ENCODE measurements at places on chromosomes 5 and 9.
A peak's percentile ranks its signal among the peaks of the same experiment; 100 is the strongest.

DNA sequence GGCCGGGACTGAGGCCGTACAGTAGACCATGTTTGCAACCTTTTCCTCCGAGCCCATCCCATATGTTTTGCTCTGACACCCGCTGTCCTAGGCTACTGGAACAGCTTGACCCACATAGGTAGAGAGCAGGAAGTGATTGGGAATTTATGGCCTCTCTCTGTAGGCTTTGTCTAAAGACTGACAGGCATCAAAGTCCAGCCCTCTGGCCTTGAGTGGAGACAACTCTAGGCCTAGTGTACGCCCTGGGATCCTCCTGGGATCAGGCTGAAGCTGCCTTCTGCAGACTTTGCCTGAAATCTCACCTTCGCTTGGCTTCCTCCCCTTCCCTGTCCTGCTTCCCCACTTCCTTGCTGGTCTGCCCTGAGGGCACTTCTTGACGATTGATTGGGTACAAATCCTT, 13.6 kb upstream of the AKNA start:
- no peak for DNase-seq

GRCh38 chr9:37032713-37033112, 1.4 kb downstream of the PAX5 start:
- no peak for DNase-seq

GRCh38 chr9:7907551-7908337, 108.2 kb upstream of the DMAC1 start:
- DNase-seq: peak; percentile 53

GRCh38 chr9:112699230-112699629, 18.7 kb downstream of the INIP start:
- no peak for DNase-seq

GRCh38 chr9:28668158-28668557, 1094.9 kb upstream of the C9orf72 start:
- no peak for DNase-seq

GRCh38 chr9:95336281-95336680, 18.8 kb upstream of the FANCC start:
- DNase-seq: no peak

DNA sequence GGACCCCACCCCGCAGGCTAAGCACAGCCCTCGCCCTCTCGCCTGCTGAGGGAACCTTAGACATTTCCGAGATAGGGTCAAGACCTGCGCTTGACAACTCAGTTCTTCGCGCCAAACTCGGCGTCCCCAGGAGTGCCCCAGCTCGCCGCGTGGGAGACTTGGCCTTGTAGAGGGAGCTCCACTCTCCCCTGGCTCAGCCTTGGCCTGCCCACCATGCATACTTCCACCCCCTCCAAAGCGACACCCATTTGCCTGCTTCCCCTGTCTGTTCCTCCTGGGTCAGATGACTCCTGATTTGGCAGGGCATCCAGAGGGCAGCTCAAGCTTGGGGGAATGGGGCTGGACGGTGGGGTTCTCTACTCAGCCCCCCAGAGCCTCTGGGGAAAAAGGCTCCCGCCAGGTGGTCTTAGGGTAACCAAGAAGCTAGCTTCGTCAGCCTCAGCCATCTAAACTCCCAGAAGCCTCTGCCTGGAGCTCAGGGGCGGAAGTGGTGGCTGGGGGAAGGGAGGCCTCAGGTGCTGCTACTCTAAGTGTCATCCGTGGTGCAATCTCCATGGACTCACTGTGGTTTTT, 560 bp downstream of the DOCK2 start:
- DNase-seq: no peak

DNA sequence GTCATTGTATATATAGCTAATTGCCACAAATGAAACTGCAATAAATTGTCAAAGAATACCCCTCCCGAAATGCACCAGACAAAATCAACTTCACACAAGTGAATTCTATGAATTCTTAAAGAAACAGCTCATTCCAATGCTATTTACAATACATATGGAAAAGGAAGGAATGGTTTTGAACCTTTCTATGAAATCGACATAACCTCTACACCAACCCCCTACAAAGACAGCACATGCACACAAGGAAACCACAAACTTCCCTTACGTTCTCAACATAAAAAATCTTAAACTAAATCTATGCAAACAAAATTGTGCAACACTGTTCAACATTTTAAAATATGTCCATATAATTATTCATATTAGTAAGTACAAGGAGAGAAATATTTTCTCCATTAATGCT, 39.2 kb downstream of the MARCHF11 start:
- DNase-seq: no peak

GRCh38 chr9:109981091-109981490, 201.1 kb downstream of the PALM2AKAP2 start:
- DNase-seq: no peak

DNA sequence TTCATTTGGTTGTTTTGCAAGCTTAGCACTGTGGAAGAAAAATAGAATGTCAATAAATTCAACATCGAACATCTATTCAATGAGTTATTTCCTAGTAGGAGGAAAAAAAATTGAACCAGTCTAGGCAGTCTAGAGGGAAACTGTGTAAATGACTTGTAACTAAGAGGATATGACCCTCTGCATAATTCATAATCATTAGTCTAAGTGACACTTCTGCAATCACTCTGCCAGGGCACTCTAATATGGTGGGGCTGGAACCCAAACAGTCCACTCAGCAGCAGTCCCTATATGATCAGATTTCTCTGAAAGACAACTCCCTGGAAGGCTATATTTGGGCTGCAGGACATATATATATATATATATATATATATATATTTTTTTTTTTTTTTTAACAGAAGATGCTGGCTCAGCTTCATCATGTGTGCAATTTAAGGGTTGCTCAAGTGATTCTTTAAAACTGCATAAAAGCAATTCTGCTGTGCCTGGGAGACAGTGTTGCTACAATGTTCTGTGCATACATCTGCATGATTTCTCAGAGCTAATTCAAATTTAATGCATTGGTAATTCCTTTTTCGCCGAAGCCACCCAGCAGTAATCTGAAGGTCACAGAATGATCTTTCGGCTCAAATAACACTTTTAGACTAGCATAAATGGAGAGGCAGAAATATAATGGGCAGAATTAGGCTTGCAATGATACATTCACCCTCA, 482.1 kb upstream of the ZNF608 start:
- no peak for DNase-seq

GRCh38 chr5:58773744-58774441, 191.0 kb downstream of the RAB3C start:
- peak; percentile 39 for DNase-seq

DNA sequence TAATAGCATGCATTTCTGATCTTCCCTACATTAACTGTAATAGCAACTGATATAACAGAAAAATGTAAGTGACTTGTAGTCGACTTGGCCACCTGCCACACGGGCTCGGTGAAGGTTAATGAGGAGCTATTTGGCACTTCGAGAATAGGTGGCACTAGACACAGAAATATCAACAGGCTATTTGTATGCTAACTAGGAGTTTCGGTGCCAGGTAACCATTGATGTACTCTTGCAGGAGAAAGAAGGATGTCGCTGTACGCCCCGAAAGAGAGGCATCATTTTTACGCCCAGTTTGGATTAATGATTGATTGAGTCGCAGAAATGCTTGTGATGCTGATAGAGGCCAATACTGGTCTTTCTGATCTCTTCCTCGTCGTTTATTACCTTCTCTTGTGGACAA, 516 bp upstream of the DMRT2 start:
- no peak for DNase-seq

- no peak for DNase-seq
These were observed 89.6 kb upstream of the CACNA1B start for GRCh38 chr9:137787786-137788505.

DNA sequence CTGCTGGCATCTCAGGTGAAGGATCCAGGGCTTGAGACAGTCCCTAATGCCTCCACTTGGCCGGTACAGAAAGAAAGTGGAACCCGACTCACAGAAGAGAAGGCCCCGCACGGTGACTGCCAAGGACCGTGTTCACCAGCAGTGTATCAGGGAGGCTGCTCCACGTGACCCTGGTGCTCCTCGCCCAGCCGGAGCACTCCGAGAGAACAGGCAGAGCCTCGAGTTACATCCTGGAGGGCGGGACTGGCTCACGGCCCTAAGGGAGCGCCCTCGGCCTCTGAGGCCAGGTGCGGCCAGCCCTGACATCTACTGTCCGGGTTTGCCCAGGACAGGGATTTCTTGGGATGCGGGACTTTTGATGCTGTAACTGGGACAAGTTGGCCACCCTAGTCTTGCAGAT, 104.0 kb upstream of the SARDH start:
- no peak for DNase-seq

- no peak for DNase-seq
These were observed 276.1 kb downstream of the TAF11L14 start for GRCh38 chr5:17910318-17910717.

DNA sequence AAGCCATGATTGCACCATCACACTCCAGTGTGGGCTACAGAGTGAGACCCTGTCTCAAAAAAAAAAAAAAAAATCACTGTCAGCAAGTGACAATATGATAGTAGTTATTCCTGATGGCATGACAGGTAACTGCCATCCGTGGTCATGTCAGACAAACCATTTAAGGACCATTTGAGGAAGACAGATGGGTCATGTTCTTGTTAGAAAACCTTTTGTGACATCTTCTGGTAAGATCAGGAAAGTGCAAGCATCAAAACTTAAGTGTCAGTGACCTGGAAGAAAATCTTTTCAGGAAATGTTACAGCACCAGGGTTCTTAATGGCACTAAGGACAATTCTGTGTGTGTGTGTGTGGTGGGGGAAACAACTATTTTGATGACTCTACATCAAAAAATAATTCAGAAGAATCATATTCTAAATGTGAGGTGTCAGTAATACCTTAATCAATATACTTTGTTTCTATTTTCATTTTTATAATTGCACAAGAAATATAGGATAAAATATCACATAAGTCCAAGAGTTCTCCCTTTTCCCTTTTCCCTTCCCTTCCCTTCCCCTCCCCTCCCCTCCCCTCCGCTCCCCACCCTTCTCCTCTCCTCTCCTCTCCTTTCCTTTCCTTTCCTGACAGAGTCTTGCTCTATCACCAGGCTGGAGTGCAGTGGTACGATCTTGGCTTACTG, 17.8 kb downstream of the SLC38A9 start:
- peak; percentile 42 for DNase-seq

- no peak for DNase-seq
These were observed 27.0 kb downstream of the CCNJL start for GRCh38 chr5:160285316-160285715.

GRCh38 chr5:143004361-143005145, 234.4 kb downstream of the ARHGAP26 start:
- DNase-seq: no peak

GRCh38 chr9:23830476-23830805, 4.4 kb upstream of the ELAVL2 start:
- no peak for DNase-seq

- no peak for DNase-seq
These were observed 493.7 kb downstream of the ENC1 start for GRCh38 chr5:74146796-74147195.

- no peak for DNase-seq
These were observed at the start of gene MCTP1 for GRCh38 chr5:95284572-95285408. Gene MCTP1 (minus strand): TSS chr5:95285094.

DNA sequence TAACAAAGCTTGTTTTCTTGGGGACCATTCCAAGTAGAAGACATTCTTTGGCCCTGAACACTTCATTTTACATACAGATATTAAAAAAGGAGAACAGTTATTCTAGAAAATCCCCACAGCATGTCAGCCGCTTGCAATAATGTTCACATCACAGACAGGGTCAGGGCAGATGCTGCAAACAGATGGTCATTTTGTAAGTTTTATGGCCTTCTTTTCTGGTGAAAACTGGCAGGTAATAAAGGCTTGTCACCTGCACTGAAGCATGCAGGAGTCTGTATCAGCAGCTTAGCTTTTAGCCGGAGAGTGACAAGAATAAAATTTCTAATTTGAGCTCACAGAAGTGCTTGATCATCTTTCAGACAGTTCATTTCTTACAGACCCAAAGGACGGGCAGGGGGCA, 220.9 kb upstream of the DAP start:
- DNase-seq: no peak

- DNase-seq: no peak
These were observed 647.7 kb upstream of the ITGA1 start for GRCh38 chr5:52139888-52140615.

DNA sequence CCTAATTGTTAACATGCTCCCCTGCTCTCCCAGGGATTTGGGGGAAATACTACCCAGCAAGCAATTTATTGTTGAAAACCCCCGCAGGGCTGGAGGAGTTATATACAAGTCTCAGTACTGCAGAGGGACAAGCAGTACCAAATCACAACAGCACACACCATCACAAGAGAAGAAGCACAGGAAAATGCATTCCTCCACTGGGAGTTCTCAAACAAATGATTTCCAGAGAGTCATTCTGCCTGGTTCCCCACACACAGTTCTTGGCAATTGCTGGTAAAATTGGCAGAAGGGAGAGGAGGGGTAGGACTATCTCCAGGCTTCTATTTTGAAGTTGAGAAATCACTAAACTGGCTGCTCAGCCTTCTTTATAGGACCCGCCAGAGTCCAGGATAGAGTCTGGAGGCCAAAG, 16.8 kb downstream of the SIL1 start:
- no peak for DNase-seq

- peak; percentile 87 for DNase-seq
These were observed 9.1 kb upstream of the ZNF608 start for GRCh38 chr5:124755565-124755964.

GRCh38 chr5:40399349-40399748, 280.4 kb upstream of the PTGER4 start:
- no peak for DNase-seq

- DNase-seq: no peak
These were observed 506.0 kb downstream of the HTR1A start for GRCh38 chr5:63456279-63456678.

DNA sequence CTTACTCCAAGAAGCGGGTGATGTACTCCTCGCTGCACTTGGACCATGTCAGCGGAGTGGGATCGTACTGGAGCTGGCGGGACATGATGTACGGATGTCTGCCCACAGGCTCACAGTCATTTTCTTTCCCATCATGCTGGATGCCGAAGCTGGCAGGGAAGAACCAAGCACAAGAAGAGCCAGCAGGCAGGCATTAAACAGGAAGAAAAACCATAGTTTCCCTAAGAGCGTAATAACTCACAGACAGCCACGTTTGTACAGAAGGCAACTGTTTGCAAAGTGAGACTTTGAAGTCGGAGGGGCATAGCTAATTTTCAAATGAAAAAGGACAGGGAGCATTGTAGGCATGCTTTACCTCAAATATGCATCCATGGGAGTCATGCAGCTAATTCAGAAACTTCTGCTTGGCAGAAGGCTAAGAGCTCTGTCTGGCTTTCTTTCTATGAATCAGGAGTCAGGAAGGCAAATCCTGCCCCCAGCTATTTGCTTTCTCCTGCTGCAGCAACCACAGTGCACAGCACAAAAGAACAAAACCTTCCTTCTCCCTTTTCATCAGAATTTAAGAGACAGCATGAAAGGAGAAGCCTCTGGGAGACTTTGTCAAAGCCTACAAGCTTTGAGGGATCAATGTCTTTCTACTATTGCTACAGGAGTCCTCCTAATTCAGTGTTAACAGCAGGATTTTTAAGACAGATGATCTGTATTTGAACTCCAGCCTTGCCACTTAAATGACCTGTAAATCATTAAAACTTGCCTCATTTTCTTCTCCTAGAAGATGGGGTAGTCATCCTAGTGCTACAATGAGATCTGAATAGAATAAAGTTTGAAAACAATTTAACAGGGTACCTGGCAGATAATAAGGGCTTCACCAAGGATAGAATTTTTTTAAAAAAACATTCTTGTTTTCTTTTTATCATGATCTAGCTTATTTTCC, 209.1 kb downstream of the TARS1 start:
- no peak for DNase-seq
